ENCODE measurements at places on chromosomes 2 and 18.
A peak's percentile ranks its signal among the peaks of the same experiment; 100 is the strongest.

GRCh38 chr2:96175951-96176350 is 30.7 kb upstream of the DUSP2 start:
- no peak for DNase-seq

DNA sequence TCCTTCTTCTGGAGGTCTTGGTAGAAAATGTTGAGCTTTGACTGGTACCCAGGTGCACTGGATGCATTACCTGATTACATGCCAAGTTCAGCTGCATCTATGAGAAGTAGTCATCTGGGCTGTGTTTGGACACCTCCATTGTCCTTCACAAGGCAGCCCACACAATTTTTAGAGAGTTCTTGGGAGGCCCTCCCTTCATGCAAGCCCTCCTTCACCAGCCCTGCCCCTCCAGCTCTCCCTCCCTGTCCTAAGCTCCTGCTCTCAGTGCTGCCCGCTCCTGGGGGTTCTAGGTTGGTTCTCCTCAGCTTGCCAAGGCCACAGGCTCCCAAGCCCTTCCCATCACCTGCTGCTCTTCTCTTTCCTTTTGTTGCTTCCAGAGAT is 148.7 kb downstream of the DYSF start:
- no peak for DNase-seq

DNA sequence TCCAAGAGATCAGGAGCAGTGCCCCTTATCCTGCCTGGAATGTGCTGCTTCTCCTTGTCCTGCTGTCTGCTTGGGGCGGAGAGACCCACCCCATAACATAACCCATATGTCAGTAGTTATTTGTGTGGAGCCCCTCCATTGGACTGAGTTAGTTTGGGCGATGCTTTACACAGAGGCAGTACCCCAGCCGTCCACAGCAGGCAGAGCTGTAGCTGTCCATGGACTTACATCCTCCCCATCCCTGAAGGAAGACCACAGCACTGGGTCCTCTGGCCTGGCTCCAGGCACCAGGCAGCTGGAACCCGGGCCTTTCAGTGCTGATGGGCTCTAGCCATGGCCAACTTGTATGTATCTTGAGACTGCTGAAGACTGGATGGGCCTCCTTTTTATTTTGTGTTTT is 20.3 kb downstream of the GKN2 start:
- DNase-seq, result no peak

GRCh38 chr2:29222381-29223179 is 107.4 kb downstream of the CLIP4 start:
- DNase-seq, result no peak

GRCh38 chr2:183024339-183025095 is 13.7 kb downstream of the NCKAP1 start:
- DNase-seq, result no peak

GRCh38 chr2:50922506-50922905 is 109.4 kb downstream of the NRXN1 start:
- no peak for DNase-seq

- no peak for DNase-seq
These were observed 66.8 kb downstream of the BMPR2 start for GRCh38 chr2:202442882-202443281.

- DNase-seq, result no peak
These were observed 118.2 kb upstream of the OTOS start for GRCh38 chr2:240258685-240259084.

GRCh38 chr2:68612765-68613519 is 30.4 kb upstream of the PROKR1 start:
- no peak for DNase-seq

DNA sequence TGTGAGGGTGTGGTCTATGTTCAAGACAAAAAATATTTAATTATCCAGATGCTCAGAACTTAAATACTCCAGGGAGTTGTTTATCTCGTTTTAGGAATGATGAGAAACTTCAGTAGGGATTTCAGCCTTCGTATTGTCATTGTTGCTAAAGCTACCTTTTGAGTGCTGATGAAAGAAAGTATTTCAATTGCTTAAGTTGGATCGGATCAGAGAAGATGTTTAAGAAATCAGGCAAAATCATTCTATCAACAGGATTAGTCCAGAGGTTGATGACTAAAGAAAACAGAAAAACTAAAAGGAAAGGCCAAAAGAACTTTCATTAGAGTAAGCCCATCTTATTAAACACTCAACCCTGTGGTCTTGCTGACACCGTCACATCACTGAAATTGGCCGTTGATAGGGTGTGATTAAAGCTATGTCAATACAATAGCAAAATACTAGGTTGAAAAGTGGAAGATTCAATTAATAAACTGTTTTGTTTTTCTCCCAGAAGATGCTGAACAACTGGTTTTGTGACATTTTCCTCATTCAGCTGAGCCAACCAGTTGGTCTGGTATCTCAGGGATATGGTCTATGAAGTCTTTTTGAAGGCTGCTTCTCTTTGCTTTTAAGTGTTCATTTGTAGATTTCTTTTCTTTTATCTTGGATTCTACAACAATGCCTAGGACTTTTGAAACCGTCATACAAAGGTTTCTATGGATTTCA is 551.7 kb downstream of the SLC4A3 start:
- DNase-seq, result no peak

- no peak for DNase-seq
These were observed 31.5 kb upstream of the RASGRP3 start for GRCh38 chr2:33444967-33445366.

DNA sequence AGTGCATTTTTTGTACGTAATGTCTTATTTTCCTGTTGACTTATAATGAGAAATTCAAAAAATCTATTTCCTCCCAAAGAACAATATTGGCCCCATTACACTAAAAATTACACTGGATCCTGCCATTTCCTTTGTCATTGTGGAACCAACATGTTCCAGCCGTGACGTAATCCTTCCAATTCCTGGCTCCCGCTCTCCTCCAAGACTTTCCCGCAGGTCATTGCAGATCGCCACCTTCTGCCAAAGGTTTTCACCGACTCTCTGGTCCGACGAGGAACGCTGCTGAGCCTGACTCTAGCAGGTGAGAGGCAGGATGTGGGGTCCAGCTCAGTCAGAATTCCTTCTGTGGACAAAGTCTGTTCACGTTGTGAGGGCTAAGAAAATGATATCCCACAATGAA is 38.0 kb downstream of the PTGR3 start:
- DNase-seq, result no peak

- peak; percentile 12 for DNase-seq
These were observed 109.0 kb upstream of the SLC35G4 start for GRCh38 chr18:11500153-11501122.

DNA sequence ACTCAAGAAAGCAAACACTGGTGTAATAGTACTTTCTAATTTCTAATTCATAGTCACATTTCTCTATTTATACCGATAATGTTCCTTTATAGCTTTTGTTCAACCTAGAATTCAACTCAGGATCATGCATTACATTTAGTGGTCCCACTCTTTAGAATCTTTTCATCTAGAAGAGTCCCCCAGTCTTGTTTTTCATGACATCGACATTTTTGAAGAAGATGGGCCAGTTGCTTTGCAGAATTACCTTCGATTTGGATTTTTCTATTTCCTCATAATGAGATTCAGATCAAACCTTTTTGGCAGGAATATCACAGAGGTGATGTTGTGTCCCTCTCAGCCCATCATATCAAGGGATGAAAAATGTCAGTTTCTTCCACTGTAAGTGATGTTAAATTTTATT is 35.3 kb downstream of the KIAA2012 start:
- no peak for DNase-seq

GRCh38 chr2:74039611-74040010 is 54.9 kb downstream of the TET3 start:
- no peak for DNase-seq

DNA sequence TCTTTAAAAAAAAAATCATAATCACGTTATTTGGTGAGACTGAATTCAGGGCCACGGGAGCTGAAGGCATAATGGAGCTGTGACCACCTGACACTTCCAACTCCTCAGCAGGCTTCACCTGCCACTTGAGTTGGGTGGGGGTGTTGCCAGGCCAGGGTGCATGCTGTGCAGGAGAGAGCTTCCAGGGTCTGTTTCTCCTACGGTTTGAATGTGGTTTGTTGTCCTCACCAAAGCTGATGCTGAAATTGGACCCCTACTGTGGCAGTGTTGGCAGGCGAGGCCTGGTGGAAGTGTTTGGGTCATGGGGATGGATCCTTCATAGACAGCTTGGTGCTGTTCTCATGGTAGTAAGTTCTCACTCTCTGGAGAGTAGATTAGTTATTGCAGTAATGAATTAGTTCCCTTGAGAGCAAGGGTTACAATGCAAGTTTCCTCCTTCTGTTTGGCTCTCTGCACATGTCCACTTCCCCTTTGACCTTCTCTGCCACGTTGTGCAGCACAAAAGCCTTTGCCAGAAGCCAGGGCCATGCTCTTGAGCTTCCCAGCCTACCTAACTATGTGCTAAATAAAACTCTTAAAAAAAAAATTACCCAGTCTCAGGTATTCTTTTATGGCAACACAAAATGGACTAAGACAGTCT is 38.3 kb upstream of the ANKRD44 start:
- no peak for DNase-seq

DNA sequence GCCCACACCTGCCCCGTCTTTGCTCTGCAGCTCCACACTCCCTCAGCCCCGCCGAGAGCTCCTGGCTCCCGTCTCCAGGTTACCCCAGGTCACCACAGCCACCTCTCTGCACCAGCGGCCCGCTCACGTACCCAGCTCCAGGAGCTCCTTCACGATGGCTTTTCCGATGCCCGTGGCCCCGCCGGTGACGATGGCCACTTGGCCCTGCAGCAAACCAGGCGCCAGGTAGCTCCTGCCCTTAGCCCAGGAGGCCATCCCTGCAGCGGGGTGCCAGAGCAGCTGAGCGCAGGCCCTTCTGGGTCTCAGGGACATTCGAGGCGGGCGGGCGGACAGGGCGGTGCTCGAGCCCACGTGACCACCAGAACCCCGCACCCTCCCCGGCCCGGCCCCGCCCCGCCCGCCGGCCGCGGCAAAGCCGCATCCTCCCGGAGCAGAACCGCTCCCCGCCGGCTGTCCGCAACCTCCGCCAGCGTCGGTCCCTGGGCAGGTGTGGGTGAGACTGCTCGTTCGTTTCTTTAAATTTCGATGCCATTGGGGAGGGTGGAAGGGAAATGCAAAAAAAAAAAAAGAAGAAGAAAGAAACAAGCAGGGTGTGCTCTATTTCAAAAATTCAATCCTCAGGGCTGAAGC is at the start of the genes PECR and TMEM169:
PECR (minus strand) TSS at position 323 of the 630 bp plus-strand sequence; CDS start at position 255, 68 bp downstream.
TMEM169 (plus strand) TSS at position 433 of the 630 bp plus-strand sequence. CDS start 14,045 bp downstream, outside the sequence.
- peak; percentile 68 for DNase-seq

GRCh38 chr2:16238001-16238761 is 297.8 kb downstream of the MYCN start:
- no peak for DNase-seq

GRCh38 chr2:196289000-196289399 is 117.6 kb upstream of the STK17B start:
- DNase-seq, result no peak

- DNase-seq, result no peak
These were observed 20.3 kb downstream of the CHMP1B start for GRCh38 chr18:11871501-11871900.

All from neural crest cell (in vitro differentiated cells).